ENCODE measurements at places on chromosomes 3 and 15.

DNA sequence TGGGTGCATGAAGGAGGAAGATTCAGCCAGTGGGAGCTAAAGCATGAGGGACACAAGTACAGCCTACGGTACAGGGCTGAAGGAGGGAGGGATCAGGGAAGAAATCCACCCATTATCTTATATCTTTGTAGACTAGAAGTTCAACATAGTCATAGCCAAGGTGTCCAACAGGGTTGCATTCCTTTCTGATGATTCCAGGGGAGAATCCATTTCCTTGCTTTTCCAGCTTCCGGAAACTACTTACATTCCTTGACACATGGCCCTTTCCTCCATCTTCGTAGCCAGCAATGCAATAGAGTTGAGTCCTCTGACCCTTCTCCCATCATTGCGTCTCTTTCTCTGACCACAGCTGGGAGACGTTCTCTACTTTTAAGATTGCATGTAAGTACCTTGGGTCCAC, 471.0 kb upstream of the SEMA6D start:
- no peak overlapping the region for H3K4me3 ChIP-seq
- no peaks in the 10 kb centered on the region for H3K27me3 ChIP-seq
- no peaks in the 10 kb centered on the region for H3K36me3 ChIP-seq
- DNase-seq, result no peak

- no peaks in the 10 kb centered on the region for H3K36me3 ChIP-seq
- no peaks in the 10 kb centered on the region for H3K27me3 ChIP-seq
- H3K4me1 ChIP-seq, result peaks cover 2% of the 10 kb centered on the region
- no peak overlapping the region for H3K27ac ChIP-seq
These were observed 417.4 kb downstream of the MECOM start for GRCh38 chr3:169246158-169246557.

DNA sequence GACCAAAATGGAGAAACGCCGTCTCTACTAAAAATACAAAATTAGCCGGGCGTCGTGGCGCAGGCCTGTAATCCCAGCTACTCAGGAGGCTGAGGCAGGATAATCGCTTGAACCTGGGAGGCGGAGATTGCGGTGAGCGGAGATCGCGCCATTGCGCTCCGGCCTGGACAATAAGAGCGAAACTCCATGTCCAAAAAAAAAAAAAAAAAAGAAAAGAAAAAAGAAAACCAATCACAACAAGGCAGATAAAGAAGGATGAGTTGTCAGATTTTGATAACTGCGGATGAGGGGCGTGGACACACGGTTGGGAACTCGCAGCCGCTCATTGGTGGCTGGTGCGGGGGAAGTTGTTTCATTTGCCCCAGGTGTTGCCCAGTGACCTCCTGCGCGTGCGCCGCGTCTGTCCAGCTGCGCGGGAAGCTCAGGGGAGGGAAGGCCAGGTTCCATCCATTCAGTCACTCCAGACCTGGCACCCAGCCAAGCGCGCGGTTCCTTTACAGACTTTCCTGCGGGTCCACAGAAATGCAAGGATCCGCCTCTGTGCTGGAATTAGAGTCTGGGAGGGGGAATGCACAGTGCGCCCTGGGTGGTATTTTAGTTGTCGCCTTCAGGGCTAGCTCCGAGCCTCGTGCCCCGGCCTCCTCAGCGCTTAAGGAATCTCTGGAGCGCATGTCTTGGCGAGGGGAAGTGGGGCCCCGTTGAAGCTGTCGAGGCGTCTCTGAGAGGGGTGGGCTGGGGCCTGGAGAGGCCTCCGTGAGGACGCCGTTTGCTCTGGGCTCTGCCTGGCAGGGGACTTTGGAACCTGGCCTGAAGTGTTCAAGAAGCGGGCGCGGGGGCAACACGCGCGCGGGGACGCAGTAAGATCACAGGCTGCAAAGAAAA, 708 bp upstream of the GCHFR start:
- peak overlapping the region; percentile 78 for H3K27ac ChIP-seq
- no peak for DNase-seq
- H3K4me1 ChIP-seq, result peaks cover 39% of the 10 kb centered on the region
- no peaks in the 10 kb centered on the region for H3K27me3 ChIP-seq

- no peak overlapping the region for H3K4me3 ChIP-seq
- DNase-seq, result no peak
- H3K4me1 ChIP-seq, result no peaks in the 10 kb centered on the region
- peaks cover 8% of the 10 kb centered on the region for H3K36me3 ChIP-seq
- no peaks in the 10 kb centered on the region for H3K27me3 ChIP-seq
These were observed 43.4 kb downstream of the GPR160 start for GRCh38 chr3:170081079-170081741.

GRCh38 chr3:33426630-33427317, 13.4 kb downstream of the UBP1 start:
- H3K4me3 ChIP-seq, result no peak overlapping the region
- H3K4me1 ChIP-seq, result peaks cover 26% of the 10 kb centered on the region
- H3K27me3 ChIP-seq, result no peaks in the 10 kb centered on the region
- DNase-seq, result no peak
- H3K27ac ChIP-seq, result no peak overlapping the region

GRCh38 chr3:41697702-41698101, 264.2 kb downstream of the ULK4 start:
- no peak for DNase-seq
- no peak overlapping the region for H3K4me3 ChIP-seq
- no peaks in the 10 kb centered on the region for H3K36me3 ChIP-seq
- no peaks in the 10 kb centered on the region for H3K4me1 ChIP-seq

DNA sequence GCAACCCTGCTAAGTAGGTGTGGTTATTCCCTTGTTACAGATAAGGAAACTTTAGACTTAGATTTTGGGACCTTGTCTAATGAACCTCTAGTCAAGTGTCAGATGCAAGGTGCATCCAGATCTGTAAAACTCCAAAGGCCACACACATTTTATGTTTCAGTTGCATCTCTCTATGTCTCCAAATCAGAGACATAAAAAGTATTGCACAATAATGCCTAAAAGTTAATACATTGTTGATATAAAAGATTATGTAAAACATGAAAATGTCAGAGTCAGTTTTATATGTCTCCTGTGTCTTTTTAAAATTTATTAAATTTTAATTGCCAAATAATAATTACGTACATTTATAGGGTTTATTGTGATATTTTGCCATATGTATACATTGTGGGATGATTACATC, 408.5 kb downstream of the NTRK3 start:
- H3K36me3 ChIP-seq, result no peaks in the 10 kb centered on the region
- H3K4me1 ChIP-seq, result no peaks in the 10 kb centered on the region
- H3K4me3 ChIP-seq, result no peak overlapping the region
- no peaks in the 10 kb centered on the region for H3K27me3 ChIP-seq
- H3K27ac ChIP-seq, result no peak overlapping the region

DNA sequence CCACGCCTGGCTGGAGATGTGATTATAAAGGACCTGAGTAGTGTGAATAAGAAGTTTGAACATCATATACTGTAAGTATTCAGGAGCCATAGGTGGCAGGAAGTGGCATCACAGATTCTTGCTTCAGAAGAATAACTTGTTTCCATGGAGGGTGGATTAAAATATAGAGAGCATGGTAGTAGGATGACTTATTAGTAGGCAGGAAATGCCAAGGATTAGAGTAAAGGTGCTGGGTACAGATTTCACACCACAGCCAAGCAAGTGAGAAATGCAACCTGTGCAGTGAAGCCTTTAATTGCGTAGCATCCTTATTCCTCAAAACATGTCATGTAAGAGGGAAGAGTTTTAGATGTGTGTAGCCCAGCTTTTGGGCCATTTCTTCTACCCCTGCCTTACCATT, 30.8 kb downstream of the IFT122 start:
- no peaks in the 10 kb centered on the region for H3K27me3 ChIP-seq
- no peak for DNase-seq
- no peaks in the 10 kb centered on the region for H3K4me1 ChIP-seq
- no peak overlapping the region for H3K4me3 ChIP-seq

DNA sequence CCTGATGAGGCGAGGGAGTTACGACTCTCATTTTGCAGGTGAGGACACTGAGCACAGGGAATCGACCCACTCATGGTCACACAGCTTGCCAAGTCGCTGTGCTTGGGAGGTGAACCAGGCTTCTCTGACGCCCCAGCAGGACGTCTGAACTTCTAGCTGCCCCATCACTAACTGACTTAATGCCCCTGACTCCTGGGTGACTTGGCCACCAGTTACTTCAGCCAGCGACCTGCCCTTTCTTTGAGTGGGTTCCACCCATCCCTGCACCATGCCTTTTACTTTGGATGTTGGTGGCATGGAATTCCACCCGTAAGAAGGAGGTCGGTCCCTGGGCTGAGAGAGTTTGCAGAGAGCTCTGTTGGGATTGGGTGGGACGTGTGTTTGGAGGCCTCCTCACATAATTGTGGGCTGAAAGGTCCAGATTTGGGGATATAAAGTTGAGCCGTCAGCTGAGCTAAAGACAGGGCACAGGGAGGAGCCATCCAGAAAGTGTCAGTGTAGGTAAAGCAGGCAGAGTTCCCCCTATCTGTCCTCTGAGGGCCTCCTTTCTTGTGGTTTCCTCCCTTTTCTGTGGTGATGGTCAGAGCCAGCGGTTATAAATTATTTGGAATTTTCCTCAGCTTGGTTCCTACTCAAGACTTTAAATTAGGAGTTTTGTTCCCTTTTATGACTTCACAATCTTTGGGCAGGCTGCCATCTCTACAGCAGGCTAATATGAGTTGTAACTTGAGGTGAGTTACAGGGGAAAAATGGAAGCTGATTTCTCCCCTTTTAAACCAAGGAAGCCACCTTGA, 55.0 kb downstream of the FLNB start:
- DNase-seq, result peak; percentile 67
- H3K4me3 ChIP-seq, result no peak overlapping the region
- H3K27me3 ChIP-seq, result no peaks in the 10 kb centered on the region
- peak overlapping the region; percentile 80 for H3K27ac ChIP-seq
- peaks cover 98% of the 10 kb centered on the region for H3K4me1 ChIP-seq

Data from thoracic aorta (tissue), 2 donors.